ENCODE measurements at places on chromosomes 3 and 15. TPM values are rescaled to one million over a fixed set of nuclear protein-coding genes. Genes with fewer than 3 reads are reported as not detected.

Gene GOLGA8R
- total RNA-seq: 0.66 TPM

- no peaks in the 10 kb centered on the region for H3K27me3 ChIP-seq
- no peak for DNase-seq
- peaks cover 28% of the 10 kb centered on the region for H3K36me3 ChIP-seq
- H3K4me3 ChIP-seq: no peak overlapping the region
- H3K27ac ChIP-seq: no peak overlapping the region
- H3K4me1 ChIP-seq: peaks cover 15% of the 10 kb centered on the region
These were observed 17.8 kb downstream of the TLE3 start for GRCh38 chr15:70079888-70080287.

GRCh38 chr15:91068436-91068835 is 31.6 kb upstream of the SV2B start:
- no peak overlapping the region for H3K27ac ChIP-seq
- H3K27me3 ChIP-seq: no peaks in the 10 kb centered on the region
- H3K4me3 ChIP-seq: no peak overlapping the region

DNA sequence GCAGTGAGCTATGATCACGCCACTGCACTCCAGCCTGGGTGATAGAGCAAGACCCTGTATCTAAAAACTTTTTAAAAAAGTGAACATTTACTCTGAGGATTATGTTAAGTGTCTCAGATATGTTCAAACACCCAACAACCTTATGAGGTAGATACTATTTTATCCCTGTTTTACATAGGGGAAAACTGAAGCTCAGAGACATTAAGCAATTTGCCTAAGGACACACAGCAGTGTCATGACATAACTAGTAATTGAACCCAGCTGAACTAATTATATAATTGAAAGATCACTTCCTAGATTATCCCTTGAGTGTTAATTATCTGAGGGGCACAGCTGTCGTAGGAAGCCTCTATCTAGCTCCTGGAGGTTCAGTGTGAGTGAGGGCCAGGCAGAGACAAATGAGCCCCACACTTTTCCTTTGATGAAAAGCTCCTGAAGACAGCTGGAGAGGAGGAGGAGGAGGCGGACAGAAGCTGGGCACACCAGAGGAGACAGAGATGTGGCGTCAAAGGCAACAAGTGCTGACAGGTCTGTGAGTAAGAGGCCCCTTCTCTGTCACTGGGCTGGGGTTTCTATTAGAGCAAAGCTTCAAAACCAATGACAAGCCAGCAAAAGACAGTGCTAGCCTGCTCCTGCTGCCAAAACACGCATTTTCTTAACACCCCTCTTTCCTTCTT is 20.5 kb downstream of the TRH start:
- DNase-seq: no peak
- no peak overlapping the region for H3K4me3 ChIP-seq
- no peaks in the 10 kb centered on the region for H3K36me3 ChIP-seq
- H3K4me1 ChIP-seq: no peaks in the 10 kb centered on the region
- no peaks in the 10 kb centered on the region for H3K27me3 ChIP-seq
- no peak overlapping the region for H3K27ac ChIP-seq

DNA sequence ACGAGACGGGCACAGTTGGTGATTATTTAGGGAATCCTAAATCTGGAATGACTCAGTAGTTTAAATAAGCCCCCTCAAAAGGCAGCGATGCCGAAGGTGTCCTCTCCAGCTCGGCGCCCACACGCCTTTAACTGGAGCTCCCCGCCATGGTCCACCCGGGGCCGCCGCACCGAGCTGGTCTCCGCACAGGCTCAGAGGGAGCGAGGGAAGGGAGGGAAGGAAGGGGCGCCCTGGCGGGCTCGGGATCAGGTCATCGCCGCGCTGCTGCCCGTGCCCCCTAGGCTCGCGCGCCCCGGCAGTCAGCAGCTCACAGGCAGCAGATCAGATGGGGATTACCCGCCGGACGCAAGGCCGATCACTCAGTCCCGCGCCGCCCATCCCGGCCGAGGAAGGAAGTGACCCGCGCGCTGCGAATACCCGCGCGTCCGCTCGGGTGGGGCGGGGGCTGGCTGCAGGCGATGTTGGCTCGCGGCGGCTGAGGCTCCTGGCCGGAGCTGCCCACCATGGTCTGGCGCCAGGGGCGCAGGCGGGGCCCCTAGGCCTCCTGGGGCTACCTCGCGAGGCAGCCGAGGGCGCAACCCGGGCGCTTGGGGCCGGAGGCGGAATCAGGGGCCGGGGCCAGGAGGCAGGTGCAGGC is 318.0 kb downstream of the FGF12 start:
- no peak overlapping the region for H3K27ac ChIP-seq
- DNase-seq: no peak
- H3K4me3 ChIP-seq: no peak overlapping the region
- no peaks in the 10 kb centered on the region for H3K27me3 ChIP-seq
- H3K36me3 ChIP-seq: no peaks in the 10 kb centered on the region

DNA sequence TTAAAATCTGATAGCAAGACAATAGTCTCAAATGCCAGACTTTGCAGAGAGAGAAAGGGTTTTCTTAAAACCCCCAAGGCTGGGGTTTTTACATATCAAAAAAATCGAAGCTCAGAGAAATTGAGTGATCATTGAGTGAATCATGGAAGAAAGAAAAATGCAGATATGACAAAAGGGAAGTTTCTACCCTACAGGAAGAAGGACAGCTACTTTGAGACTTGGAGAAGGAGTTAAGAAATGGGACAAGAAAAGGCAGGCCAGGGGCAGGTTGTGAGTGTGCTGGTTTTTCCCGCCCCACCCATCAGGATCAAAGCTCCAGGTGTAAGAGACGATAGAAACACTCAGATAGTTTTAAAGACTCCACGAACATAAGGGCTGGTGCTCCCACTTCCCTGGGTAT is 18.6 kb downstream of the TMEM158 start:
- peaks cover 12% of the 10 kb centered on the region for H3K4me1 ChIP-seq
- no peak overlapping the region for H3K27ac ChIP-seq
- no peaks in the 10 kb centered on the region for H3K36me3 ChIP-seq
- DNase-seq: no peak

DNA sequence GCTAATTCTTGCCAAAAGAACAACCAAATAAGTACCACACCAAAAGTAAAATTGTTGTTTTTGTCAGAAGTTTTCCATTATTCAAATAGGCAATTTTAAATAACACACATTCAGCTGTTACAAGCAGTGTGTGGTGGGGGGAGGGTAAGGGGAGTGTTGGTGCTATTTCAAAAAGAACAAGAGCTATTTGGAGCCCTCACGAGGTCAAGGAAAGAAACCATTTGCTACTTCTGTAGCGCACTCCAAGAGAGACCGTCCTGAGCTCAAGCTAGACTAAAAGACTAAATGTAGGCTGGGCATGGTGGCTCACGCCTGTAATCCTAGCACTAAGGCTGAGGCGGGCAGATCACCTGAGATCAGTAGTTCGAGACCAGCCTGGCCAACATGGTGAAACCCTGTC is 21.2 kb upstream of the IGF2BP2 start:
- H3K27me3 ChIP-seq: no peaks in the 10 kb centered on the region
- H3K36me3 ChIP-seq: no peaks in the 10 kb centered on the region
- H3K27ac ChIP-seq: no peak overlapping the region

- no peaks in the 10 kb centered on the region for H3K4me1 ChIP-seq
- no peaks in the 10 kb centered on the region for H3K36me3 ChIP-seq
- DNase-seq: no peak
- H3K4me3 ChIP-seq: no peak overlapping the region
These were observed 6.4 kb downstream of the TMCO5A start for GRCh38 chr15:37940876-37941275.

GRCh38 chr3:186221760-186222378 is 113.0 kb upstream of the ETV5 start:
- no peak overlapping the region for H3K27ac ChIP-seq
- H3K27me3 ChIP-seq: no peaks in the 10 kb centered on the region
- no peak for DNase-seq

- H3K27ac ChIP-seq: no peak overlapping the region
- no peak for DNase-seq
- no peaks in the 10 kb centered on the region for H3K4me1 ChIP-seq
- no peak overlapping the region for H3K4me3 ChIP-seq
- H3K36me3 ChIP-seq: peaks cover 15% of the 10 kb centered on the region
These were observed 25.2 kb downstream of the PIGB start for GRCh38 chr15:55344206-55344605.

Data from CD8-positive, alpha-beta memory T cell (primary cell).